ENCODE measurements at places on chromosomes 16 and 17. TPM values are rescaled to one million over a fixed set of nuclear protein-coding genes. Genes with fewer than 3 reads are reported as not detected.

FASN gene
- total RNA-seq, result 100 TPM

TPSG1 gene
- total RNA-seq, result not detected

HOXB6 gene
- total RNA-seq, result not detected

PTX4 gene
- not detected for total RNA-seq

FOXC2 gene
- total RNA-seq, result 4.5 TPM

CCL4L2 gene
- total RNA-seq, result 0.56 TPM

CTF1 gene
- total RNA-seq, result 3.6 TPM

OTOA gene
- total RNA-seq, result not detected

ZNF385C gene
- total RNA-seq, result not detected

CACNG1 gene
- not detected for total RNA-seq

DPEP2 gene
- not detected for total RNA-seq

KRT31 gene
- not detected for total RNA-seq

CX3CL1 gene
- 5.6 TPM for total RNA-seq

PROCA1 gene
- total RNA-seq, result 1.0 TPM

GRB7 gene
- total RNA-seq, result 0.44 TPM

SLFN14 gene
- not detected for total RNA-seq
